Smooth muscle cell of the brain vasculature (primary cell): ENCODE measurements at places on chromosomes 5 and 9.

GRCh38 chr9:101650142-101650541 lies 55.4 kb upstream of the PPP3R2 start:
- no peak for DNase-seq

GRCh38 chr5:153352685-153353219 lies 137.7 kb upstream of the GRIA1 start:
- no peak for DNase-seq

- no peak for DNase-seq
These were observed 11.3 kb downstream of the AHRR start for GRCh38 chr5:332843-333242.

- DNase-seq: no peak
These were observed 48.1 kb downstream of the VAV2 start for GRCh38 chr9:133943781-133944745.

GRCh38 chr9:136695435-136695895 lies 8.2 kb upstream of the AGPAT2 start:
- no peak for DNase-seq

- DNase-seq: no peak
These were observed 270.2 kb upstream of the PDE4D start for GRCh38 chr5:60163762-60164161.

DNA sequence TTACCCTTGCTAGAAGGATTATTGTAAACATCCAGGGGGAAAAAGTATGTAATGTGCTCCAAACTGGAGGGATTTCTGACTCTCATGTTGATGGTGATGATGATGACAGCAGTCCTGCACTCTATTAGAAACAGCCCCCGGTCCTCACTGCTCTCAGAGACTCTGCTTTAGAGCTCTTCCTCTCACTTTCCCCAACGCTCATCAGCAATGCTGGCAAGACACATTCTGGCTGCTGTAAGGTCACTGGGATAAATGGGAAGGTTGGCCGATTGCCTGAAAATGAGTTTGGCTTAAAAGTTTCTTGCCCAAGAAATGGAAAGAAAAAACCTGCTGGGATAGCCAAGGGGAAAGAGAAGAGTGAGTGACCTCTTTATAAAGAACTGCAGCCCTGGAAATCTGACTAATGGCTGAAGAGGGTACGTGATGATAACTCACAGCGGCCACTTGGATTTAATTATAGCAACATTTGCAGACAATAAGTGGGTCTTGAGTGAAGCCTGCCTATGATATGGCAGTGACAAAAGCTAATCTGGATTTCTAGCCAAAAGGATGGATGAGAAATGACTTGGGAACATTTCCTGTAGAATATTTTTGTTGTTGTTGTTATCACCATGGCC lies 235.8 kb downstream of the TMEM38B start:
- DNase-seq: no peak

- DNase-seq: peak; percentile 78
These were observed 8.2 kb downstream of the PHF19 start for GRCh38 chr9:120868676-120869359.

- DNase-seq: no peak
These were observed 247.0 kb upstream of the MEF2C start for GRCh38 chr5:89129941-89130340.

GRCh38 chr5:96972599-96973334 lies 36.9 kb downstream of the LNPEP start:
- no peak for DNase-seq

DNA sequence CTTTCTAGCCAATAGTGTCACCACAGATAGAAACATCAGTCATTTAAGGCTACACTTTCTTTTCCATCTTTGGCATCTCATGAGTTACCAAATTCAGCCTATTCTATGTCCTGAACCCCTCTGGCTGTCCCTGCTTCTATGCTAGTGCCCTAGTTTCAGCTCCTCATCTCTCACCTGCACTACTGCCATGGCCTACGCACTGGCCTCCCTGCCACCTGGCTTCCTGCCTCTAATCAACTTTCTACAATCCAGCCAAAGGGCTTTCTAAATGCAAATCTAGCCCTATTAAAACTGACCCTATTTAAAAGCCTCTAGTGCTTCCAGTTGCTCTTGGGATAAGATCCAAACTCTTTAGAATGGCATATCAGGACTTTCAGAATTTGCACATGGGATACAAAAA lies 482.9 kb downstream of the TMEM38B start:
- DNase-seq: no peak

DNA sequence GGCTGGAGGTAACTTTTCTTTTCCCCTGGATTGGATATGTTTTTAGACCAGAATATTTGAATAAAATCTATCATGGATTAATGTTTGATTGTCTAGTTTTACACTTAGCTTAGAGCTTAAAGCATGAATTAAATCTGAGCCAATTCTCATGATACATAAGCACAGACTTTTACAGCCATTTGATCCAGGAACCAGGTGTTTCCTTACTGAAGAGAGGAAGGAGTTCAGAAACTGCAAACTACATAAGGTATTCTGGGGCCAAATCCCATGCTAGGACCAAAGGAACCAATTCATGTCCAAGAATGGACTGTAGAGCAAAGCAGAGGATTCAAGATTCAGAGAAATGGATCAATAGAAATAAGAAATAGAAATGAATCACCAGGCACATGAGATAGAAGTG lies 360.4 kb upstream of the ZNF608 start:
- DNase-seq: no peak

DNA sequence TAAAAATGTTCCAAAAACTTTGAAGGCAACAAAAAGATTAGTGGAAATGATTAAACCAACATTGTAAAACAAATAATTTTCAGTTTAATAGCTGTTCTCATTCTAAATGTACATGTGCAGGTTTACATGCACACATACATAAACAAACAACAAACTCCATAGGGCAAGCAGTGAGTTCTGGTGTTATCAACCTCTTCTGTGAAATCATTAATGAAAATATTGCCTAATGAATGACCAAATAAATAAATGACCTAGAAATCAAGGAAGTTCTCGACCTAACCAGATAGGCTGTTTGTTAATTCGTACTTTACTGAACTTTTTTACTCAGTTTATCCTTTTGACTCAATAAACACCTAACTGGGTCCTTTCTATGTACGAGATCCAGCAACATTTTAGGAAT lies 165.5 kb upstream of the RORB start:
- DNase-seq: no peak

DNA sequence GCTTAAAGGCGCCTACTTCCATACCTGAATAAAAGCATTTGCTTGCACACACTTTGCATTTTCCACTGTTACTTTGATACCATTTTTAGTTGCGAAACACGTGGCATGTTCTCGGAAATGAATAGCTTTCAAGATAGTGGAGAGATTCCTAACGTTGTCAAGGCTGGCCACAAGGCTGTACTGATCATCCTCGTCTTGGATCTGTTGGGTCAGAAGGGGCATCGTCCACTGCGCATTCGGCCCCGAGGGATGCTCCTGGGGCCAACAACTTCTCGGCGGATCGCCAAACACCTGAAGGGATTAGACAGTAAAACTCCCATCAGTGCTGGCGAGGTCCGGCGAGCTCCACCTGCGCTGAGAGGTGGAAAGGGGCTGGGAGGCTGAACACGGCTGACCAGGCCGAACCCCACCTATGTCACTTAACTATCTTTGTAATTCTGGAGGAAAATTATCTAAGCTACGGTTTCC lies 599 bp downstream of the RAD1 start:
- DNase-seq: no peak

- DNase-seq: no peak
These were observed 60.9 kb downstream of the RXRA start for GRCh38 chr9:134386951-134387831.

DNA sequence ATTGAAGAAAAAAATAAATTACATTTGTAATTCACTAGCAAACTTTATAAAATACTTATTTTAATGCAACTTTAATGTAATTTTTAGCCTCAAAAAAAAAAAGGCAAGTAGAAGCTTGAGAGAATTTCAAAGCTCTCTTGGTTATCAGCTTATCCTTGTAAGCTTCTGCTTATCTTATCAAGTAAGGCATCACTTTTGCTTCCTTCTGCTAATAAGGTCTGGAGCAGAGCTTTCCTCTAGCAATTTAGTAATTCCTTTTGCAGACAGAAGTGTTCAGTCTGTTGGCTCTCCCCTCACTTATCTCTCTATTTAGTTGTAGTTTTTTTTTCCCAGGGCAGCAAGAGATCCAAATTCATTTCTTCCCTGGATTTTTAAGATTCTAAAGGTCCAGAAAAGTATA lies 525.0 kb downstream of the ISL1 start:
- DNase-seq: no peak

- no peak for DNase-seq
These were observed 2016.6 kb downstream of the MAT2B start for GRCh38 chr5:165521816-165522610.

- no peak for DNase-seq
These were observed 268.1 kb downstream of the NSG2 start for GRCh38 chr5:174313615-174314014.

DNA sequence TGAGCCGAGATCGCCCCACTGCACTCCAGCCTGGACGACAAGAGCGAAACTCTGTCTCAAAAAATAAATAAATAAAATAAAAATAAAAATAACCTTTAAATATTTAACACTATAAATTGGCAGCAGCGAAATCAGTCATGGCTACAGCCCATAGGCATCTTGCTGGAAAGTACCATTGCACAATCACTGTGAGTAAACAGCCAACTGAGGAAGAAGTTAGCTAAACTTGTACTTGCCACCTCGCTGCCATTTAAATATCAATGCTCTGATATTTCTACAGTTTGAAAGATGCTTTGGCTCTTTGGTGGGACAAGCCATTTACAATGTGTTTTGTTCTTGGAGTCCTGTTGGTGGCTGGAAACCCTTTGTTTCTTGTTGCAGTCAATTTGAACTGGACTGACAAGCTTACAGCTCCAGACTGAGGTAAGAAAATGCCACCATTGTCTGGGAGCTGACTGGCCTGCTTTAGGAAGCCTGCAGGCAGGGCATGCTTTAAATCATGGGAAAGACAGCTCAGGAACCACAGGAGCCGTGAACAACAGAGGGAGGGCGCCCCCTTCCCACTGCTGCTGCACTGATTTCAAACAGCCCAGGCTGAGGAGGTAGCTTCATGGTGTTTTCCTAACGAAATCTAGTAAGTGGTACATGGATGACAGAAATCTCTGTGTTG lies 322.8 kb upstream of the RFX3 start:
- no peak for DNase-seq

- DNase-seq: peak; percentile 82
These were observed 650.3 kb downstream of the CCDC171 start for GRCh38 chr9:16202914-16203728.

DNA sequence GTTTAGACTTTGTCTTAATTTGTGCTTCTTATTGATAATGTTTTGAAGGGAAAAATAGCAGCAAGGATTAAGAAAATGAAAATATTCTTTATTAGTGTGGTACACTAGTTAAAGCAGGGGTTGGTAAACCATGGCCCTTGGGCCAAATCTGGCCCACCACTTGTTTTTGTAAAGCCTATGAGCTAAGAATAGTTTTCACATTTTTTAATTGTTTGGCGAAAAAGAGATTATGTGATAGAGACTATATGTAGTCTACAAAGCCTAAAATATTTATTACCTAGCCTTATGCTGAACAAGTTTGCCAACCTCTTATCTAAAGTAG lies 57.2 kb downstream of the KCNN2 start:
- no peak for DNase-seq

DNA sequence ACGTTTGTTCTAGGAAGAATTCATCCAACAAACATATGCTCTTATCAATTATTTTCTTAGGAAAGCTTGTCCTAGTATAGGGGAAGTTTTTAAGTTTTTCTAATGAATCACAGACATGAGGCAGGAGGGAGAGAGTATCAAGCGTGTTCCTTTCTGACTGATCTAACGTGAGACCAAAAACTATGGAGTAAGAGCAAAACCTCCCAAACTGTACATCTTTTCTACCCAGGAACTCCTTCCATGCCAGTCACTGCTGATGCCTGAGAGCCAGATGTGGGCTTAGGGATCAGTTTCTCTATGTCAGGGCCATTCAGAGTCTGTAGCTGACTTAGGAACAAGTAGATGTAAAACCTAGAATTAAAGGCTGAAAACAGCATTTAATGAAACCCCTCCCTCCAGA lies 51.7 kb upstream of the NFIB start:
- DNase-seq: no peak

DNA sequence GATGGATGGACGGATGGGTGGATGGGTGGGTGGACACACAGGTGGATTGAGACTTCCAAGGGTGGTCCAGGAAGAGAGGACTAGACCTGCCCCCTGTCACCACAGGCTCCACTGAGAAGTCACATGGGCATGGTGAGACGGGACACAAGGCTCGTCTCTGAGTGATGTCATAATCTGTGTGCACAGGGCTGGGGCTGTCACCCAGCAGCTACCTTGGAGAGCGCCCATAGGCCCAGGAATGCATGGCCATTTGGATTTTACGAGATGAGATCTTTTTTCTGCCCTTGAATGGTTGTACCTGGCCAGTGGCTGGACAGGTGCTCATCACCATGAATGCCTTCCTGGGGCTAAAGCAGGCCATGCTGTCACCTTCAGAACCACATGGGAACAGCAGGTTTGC lies 3.1 kb downstream of the OLFM1 start:
- no peak for DNase-seq

- no peak for DNase-seq
These were observed 15.0 kb upstream of the GPX3 start for GRCh38 chr5:151005187-151005949.

GRCh38 chr5:139137697-139138096 lies 60.5 kb downstream of the SIL1 start:
- no peak for DNase-seq

- DNase-seq: no peak
These were observed 132.1 kb downstream of the HSD17B3 start for GRCh38 chr9:96169901-96170300.

DNA sequence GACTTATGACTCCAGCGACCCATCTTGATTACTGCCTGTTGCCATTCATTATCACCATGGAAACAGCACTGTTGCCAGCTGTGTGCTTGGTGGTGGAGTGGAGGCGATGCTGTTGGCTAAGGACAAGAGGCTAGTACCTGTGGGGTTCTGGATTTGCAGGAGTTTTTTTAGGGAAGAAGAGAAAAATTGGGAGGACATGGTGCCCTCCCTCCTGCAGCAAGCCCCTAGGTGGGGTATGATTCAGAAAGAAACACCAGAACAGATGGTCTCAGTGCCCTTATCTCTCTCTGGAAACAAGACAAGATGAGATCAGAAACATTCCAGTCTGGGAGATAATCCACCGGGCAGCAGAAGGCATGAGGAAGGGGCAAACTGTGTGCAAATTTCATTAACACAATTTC lies 87.8 kb upstream of the TLR4 start:
- DNase-seq: no peak

DNA sequence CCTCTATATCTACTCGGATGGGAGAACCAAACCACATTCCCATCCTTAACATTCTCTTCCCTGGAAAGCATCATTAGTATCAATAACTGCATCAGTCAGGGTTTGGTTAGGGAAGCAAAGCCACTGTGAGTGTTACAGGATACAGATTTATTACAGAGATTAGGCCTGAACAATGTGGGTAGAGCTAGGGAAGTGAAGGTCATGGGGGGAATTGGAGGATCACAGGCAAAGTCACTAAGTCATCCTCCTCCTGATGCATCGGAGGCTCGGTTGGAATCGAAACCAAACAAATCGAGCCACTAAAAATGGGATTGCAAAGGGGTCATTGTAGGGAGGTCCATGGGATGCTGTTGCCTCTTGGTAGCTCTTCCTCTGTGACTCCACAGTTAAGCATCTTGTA lies 61.8 kb upstream of the ZBTB43 start:
- DNase-seq: no peak

- no peak for DNase-seq
These were observed 13.9 kb downstream of the KCNMB1 start for GRCh38 chr5:170375283-170375682.

GRCh38 chr5:40680741-40681362 lies 1.1 kb downstream of the PTGER4 start:
- no peak for DNase-seq
